ENCODE measurements at places on chromosomes 3 and 15.

GRCh38 chr3:43102773-43103480, 3.0 kb downstream of the POMGNT2 start:
- no peak for DNase-seq

- no peak for DNase-seq
These were observed 498.6 kb downstream of the NAALADL2 start for GRCh38 chr3:175357758-175358157.

DNA sequence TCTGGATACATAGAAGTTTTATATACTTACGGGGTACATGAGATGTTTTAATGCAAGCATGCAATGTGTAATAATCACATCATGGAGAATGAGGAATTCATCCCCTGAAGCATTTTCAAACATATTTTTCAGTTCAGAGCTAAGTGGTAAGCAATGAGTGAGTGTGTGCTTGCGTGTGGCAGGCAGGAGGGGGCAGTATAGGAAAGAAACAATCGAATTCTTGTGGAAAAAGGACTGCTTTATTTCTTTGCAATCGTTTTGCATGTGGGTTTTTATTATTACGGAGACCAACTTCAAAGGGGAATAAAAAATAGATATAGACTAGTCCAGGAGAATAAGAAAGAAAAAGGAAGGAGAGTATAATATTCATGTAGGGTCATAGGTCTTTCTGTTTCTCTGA, 271.6 kb downstream of the CHL1 start:
- no peak for DNase-seq

GRCh38 chr15:45884289-45884688, 249.5 kb downstream of the SQOR start:
- DNase-seq: no peak

GRCh38 chr15:89015412-89016097, 72.7 kb upstream of the ABHD2 start:
- no peak for DNase-seq

DNA sequence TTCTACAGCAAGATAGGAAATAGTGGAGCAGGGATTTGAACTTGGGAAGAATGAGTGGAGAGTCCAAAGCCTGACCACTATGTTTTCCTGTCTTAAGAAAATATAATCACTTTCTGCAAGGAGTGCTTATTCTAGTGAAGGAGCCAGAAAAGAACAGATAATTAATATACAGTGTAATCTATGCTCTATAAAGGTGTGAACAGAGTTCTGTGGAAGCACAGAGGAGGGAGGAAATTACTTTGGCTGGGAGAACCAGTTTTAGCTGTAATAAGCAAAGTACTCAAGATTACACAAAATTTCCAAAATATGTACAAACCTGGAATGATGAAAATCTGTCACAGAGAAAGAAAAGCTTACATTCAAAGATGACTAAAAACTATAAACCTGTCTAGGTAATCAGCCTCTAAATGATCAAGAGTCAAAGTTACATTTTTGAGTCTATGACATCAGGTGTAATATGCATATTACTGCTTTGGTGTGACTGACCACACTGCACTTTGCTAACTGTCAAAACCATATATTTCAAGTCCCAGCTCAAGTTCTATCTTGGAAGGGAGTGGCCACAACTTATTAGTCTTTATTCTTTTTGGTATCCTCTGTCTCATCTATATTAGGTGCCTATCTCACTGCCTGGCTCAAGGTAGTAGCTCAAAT, 40.7 kb upstream of the MB21D2 start:
- no peak for DNase-seq
